ENCODE measurements at places on chromosomes 1 and 21.

GRCh38 chr1:3352952-3353331 is 101.5 kb upstream of the ARHGEF16 start:
- peaks cover 92% of the 10 kb centered on the region for H3K27me3 ChIP-seq
- no peak for DNase-seq
- no peak overlapping the region for H3K4me3 ChIP-seq
- H3K4me1 ChIP-seq, result no peaks in the 10 kb centered on the region
- H3K36me3 ChIP-seq, result no peaks in the 10 kb centered on the region
- no peak overlapping the region for H3K27ac ChIP-seq

DNA sequence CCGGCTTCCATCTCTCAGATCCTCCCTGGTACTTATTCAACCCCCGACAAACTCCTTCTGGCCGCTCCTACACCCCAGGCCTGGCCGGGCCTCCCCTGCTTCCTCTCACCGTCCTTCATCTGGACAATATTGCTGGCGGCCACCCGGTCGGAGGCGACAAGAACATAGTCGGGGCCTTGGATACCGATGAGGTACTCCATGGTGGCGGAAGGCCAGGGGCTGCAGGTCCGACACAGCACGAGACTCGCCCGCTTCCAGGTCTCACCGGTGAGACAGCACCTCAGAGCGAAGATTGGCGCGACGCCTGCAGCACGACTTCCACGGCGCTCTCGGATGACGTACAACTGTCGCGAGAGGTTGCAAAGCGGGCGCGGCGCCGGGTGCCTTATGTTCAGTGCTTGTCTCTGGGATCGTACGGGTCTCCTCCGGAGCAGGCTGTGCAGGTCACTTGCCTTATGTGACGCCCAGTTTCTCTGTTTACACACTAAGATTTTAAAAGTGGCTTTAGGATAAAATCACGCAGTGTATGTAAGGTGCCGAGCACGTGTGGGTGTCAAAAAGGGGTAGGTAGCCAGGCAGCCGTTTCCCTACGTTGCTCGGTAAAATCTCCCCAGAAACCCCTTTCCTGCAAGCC is at the start of gene PSMB2:
PSMB2 (minus strand) TSS at position 294 of the 634 bp plus-strand sequence; CDS start at position 200, 94 bp downstream.
- H3K27me3 ChIP-seq, result 0 out of 2 replicates have a peak, but pooled peaks cover 9% of the 10 kb centered on the region
- H3K4me1 ChIP-seq, result peaks cover 20% of the 10 kb centered on the region
- H3K36me3 ChIP-seq, result no peaks in the 10 kb centered on the region
- peak within 1 kb of the TSS; percentile 95 for H3K27ac ChIP-seq
- peak within 1 kb of the TSS; percentile 98 for H3K4me3 ChIP-seq

GRCh38 chr21:23026878-23027277 is 2028.7 kb downstream of the NCAM2 start:
- no peaks in the 10 kb centered on the region for H3K27me3 ChIP-seq
- DNase-seq, result no peak
- H3K4me1 ChIP-seq, result no peaks in the 10 kb centered on the region
- H3K27ac ChIP-seq, result no peak overlapping the region
- H3K36me3 ChIP-seq, result no peaks in the 10 kb centered on the region

GRCh38 chr1:50232336-50232735 is 123.6 kb downstream of the ELAVL4 start:
- no peaks in the 10 kb centered on the region for H3K27me3 ChIP-seq
- H3K36me3 ChIP-seq, result no peaks in the 10 kb centered on the region
- no peak overlapping the region for H3K27ac ChIP-seq
- DNase-seq, result no peak
- H3K4me3 ChIP-seq, result no peak overlapping the region

DNA sequence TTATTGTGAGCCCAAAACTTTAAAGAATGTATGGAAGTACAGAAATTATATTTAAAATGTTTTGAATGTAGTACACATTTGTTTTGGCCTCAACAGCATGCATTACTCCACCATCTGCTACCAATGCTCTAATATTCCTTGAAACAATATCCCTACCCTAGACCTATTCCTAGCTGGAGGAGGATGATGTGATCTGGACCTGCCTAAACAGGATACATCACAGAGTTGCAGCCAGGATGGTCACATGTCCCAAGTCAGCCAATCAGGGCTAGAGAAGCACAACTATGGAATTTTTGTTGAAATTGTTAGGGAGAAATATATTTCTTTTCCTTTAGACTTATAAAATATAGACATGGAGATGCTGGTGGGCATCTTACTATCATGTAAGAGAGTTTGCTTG is 623.3 kb upstream of the NR5A2 start:
- H3K4me1 ChIP-seq, result 0 out of 2 replicates have a peak, but pooled peaks cover 2% of the 10 kb centered on the region
- H3K27me3 ChIP-seq, result no peaks in the 10 kb centered on the region
- no peak overlapping the region for H3K27ac ChIP-seq
- H3K36me3 ChIP-seq, result no peaks in the 10 kb centered on the region

DNA sequence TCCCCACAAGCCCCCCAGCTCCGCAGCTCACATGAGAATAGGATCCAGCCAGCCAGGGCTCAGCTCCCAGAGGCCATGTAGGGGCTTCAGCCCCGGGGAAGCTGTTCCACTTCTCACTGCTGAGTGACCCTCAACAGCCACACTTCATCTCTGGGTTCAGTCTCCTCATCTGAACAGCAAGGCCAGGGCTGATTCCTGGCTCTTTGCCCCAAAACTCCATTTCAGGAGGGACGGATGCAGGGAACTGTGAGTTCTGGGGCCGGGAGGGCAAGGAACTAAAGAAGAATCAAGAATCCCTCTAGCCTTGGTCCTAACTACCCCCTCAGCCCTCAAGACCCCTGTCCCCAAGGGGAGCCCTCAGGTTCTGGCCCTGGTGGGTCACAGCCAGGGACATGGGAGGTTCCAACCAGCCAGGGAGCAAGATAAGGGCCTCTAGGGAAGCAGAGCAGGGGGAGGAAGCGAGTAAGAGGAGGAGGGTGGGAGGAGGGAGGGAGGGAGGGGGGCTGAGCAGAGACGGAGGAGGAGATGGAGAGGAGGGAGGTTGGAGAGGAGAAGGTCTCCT is 13.1 kb downstream of the SDC3 start:
- no peaks in the 10 kb centered on the region for H3K36me3 ChIP-seq
- H3K27me3 ChIP-seq, result peaks cover 34% of the 10 kb centered on the region
- H3K4me1 ChIP-seq, result no peaks in the 10 kb centered on the region
- no peak overlapping the region for H3K27ac ChIP-seq
- H3K4me3 ChIP-seq, result no peak overlapping the region
- DNase-seq, result no peak

DNA sequence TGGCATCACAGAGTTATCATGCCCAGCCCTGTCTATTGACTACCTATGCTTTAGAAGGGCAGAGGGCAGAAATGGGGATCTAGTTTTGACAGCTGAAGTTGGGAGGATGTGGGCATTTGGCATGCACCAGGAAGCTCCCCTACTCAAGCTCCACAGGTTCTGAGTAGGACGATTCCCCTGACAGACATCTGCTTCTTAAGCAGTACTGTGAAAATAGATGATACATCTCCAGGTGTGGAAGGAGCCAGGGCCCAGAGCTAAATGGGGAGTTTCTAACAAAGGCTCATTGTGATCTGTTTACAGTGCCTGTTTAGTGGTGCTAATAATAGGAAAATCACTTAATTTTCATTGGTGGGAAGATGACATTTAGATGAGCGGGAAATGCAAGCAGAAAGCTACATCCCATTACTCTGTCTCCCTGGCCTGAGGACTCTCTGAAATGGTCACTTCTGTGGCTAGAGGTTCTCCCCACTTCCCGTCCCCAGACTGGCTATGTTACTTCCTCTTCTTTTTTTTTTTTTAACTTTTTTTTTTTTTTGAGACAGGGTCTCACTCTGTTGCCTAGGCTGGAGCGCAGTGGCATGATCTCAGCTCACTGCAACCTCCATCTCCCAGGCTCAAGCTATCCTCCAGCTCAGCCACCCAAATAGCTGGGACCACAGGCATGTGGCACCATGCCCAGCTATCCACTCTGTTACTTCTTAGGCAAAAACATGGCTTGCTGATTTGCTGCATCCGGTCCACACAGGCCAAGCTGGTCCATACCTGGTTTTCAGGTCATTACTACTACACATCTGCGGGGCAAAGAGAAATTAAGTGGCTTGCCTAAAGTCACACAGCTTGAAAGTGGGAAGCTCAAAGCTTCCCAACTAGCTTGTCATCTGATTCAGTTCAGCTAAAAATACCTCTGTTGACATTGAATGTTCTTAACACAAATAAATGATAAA is 23.2 kb upstream of the CNIH3 start:
- no peaks in the 10 kb centered on the region for H3K27me3 ChIP-seq
- H3K4me3 ChIP-seq, result no peak overlapping the region
- H3K36me3 ChIP-seq, result no peaks in the 10 kb centered on the region
- DNase-seq, result peak; percentile 9
- no peak overlapping the region for H3K27ac ChIP-seq
- H3K4me1 ChIP-seq, result no peaks in the 10 kb centered on the region

- H3K4me3 ChIP-seq, result no peak overlapping the region
- no peak for DNase-seq
- H3K36me3 ChIP-seq, result no peaks in the 10 kb centered on the region
- H3K4me1 ChIP-seq, result no peaks in the 10 kb centered on the region
Measured at GRCh38 chr1:245086389-245086969, 68.3 kb upstream of the KIF26B start.

- H3K4me1 ChIP-seq, result no peaks in the 10 kb centered on the region
- no peaks in the 10 kb centered on the region for H3K36me3 ChIP-seq
- no peak overlapping the region for H3K27ac ChIP-seq
Measured at GRCh38 chr1:188708795-188709535, 1768.7 kb downstream of the BRINP3 start.

DNA sequence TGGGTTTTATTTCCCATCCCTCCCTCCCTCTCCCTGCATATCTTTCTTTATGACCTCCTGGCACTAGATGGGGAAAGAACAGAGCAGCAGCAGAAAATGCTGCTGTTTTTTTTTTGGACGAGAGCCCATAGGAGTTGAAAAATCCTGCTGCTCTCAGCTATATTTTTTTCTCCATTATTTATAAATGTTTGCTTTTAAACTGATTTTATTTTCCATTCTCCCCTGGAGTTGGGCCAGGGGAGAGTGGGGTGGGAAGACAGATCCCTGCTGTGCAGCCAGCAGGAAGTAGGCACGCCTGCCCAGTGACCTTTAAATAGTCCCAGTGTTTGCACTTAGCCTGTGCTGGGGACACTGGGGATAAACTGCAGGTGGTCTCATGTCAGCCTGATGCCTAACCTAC is 17.4 kb downstream of the SFT2D2 start:
- no peaks in the 10 kb centered on the region for H3K4me1 ChIP-seq
- H3K27ac ChIP-seq, result no peak overlapping the region
- no peaks in the 10 kb centered on the region for H3K27me3 ChIP-seq

GRCh38 chr1:225603538-225604354 is 49.2 kb downstream of the ENAH start:
- H3K36me3 ChIP-seq, result no peaks in the 10 kb centered on the region
- H3K4me1 ChIP-seq, result no peaks in the 10 kb centered on the region

DNA sequence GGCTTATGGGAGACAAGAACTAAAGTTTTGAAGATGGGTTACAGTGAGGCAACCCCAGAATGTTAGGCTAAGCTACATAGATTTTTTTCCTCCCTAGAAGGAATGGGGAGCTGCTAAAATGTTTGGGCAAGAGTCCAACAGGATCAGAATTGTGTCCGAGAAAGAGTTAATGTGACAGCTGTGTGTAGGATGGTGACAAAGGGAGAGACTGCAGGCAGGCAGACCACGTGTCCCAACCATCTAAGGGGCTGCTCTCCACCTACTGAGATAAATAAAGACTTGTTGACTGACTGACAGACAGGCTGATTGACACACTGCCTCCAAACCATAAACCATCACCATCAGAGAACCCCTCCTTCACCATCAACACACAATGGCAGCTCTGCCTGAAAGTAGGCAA is 133.7 kb upstream of the CTTNBP2NL start:
- H3K27ac ChIP-seq, result no peak overlapping the region
- H3K27me3 ChIP-seq, result no peaks in the 10 kb centered on the region
- no peaks in the 10 kb centered on the region for H3K4me1 ChIP-seq
- no peak overlapping the region for H3K4me3 ChIP-seq
- no peak for DNase-seq

DNA sequence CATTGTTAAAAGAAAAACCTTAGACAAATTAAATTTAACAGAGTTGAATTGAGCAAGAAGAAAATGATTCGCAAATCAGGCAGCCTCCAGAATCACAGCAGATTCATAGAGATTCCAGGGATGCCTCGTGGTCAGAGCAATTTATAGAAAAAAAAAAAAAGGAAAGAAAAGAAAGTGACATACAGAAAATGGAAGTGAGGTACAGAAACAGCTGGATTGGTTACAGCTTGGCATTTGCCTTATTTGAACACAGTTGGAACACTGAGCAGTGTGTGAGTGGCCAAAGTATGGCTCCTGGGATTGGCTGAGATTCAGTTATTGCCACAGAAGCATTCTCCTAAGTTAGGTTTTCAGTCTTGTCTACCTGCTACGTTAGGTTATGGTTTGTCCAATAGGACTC is 9.1 kb upstream of the C21orf91 start:
- H3K36me3 ChIP-seq, result no peaks in the 10 kb centered on the region
- no peaks in the 10 kb centered on the region for H3K4me1 ChIP-seq
- H3K4me3 ChIP-seq, result no peak overlapping the region
- H3K27ac ChIP-seq, result no peak overlapping the region

Measured in MM.1S (cell line).